ENCODE measurements at places on chromosomes 6 and 20.
A peak's percentile ranks its signal among the peaks of the same experiment; 100 is the strongest.

DNA sequence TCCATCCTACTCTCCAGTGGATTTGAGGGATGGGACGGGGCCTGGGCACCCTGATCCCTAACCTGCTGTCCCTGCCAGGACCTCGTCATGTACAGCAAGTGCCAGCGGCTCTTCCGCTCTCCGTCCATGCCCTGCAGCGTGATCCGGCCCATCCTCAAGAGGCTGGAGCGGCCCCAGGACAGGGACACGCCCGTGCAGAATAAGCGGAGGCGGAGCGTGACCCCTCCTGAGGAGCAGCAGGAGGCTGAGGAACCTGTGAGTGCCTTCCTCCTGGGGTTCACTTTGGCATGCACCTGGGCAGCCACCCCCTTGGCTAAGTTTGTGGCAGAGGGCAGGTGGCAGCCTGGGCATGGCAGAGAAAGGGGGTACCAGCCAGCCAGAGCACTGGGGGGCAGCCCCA is 5.7 kb downstream of the CDC25B start:
- no peak for DNase-seq

DNA sequence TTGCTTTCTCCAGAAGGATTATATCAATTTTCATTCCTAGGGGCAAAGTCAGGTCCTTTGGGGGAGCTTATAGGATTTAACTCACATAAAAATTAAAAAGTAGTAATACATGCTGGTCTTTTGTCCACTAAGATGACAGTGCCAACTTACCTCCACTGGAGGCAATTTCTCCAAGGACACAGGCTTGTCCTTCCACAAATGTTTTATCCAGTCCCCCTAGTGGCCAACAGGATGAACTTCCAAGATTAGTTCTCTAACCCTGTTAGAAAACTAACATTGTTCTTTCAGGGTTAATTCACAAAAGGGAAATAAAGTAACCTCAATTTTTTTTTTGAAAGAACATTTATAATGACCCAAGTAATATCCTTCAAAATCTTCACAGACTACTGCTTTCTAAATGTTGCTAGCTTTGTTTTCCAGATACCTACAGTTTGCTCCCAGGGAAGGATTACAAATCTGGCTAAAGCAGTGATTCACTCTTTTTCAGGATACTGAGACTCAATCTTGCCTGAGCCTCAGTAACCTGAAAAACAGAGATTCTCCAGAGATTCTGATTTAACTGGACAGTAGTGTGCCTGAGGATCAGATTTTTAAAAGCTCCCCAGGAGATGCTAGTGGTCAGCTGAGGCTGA is 31.7 kb upstream of the UBR2 start:
- peak; percentile 68 for DNase-seq

GRCh38 chr6:53984163-53984562 is 127.1 kb upstream of the MLIP start:
- no peak for DNase-seq

GRCh38 chr6:27662769-27663168 is 189.9 kb upstream of the ZNF184 start:
- no peak for DNase-seq

- no peak for DNase-seq
Measured at GRCh38 chr6:46296586-46296985, 125.8 kb upstream of the ENPP5 start.

- DNase-seq = no peak
Measured at GRCh38 chr20:39016041-39016440, 53.9 kb downstream of the DHX35 start.

GRCh38 chr6:152301021-152301764 is 336.0 kb downstream of the SYNE1 start:
- DNase-seq = no peak

GRCh38 chr6:132084811-132085509 is 133.8 kb upstream of the CCN2 start:
- no peak for DNase-seq

DNA sequence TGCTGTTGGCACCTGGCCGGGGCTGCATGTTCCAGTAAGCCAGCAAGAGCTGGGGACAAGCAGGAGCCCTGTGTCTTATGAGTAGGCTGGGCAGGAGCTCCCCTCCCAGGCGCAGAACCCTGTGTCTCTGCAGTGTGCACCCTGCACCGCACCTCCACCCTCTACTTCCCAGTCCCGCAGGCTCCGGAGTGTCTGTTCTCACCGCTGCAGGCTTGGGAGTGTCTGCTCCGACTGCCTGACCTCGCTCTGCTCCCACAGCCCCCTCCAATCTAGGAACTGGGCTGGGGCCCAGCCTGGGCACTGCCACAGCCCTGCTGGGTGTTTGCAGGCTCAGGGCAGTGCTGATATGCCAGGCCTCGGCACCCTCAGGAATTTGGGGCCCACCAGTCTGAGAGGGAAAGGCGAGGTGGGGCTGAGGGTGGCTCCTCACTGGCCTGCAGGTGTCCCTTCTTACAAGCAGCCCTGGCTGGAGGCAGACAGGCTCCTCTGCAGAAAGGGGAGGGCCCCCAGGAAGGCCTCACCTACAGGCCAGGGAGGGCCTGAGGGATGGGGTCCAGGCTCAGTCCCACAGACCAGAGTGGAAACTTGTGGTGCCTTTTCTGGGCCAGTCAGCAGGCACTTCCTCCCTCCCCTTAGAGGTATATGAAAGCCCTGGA is 871.6 kb upstream of the GJE1 start:
- no peak for DNase-seq

DNA sequence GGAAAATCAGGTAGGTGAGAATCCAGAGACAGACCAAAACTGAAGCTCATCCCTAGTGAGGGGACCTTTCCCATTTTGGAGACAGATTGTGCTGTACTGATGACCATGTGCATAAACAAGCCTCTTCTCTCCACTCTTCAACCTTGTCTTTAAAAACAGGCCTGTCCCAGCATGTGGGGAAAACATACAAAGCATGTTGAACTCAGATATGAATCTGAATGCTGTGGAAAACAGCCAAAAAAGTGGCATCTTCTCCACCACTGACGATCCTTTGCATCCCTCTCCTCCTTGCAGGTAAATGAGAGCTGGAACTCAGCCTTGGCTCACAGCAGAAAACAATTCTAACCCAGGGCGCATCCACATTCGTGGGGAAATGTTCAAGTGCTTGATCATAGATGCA is 123.7 kb upstream of the FOXQ1 start:
- DNase-seq = no peak

DNA sequence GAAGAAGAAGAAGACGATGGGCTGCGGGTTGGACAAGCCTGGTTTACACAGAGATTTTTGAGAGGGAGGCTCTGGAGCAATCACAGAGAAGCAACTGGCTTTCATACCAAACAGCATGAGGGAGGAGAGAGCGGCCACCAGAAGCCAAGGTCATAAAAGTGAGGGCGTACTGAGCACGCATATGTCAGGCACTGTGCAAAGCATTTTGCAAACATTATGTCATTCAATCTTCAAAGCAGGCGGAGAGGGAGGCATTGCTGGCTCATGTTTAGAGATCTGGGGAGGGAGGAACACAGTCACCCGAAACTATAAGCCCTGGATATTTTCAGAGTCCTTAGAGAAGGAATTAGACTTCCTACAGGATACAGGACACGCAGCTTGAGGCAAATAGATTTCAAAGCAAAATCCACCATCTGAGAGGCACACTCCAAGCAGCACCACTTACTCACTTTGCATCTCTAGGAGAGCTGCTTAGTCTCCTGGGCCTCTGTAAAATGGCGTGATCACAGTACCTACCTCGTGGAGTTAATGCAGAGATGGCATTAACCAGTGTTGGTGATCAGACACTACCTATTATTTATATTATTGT is 24.6 kb downstream of the RAMACL start:
- no peak for DNase-seq

DNA sequence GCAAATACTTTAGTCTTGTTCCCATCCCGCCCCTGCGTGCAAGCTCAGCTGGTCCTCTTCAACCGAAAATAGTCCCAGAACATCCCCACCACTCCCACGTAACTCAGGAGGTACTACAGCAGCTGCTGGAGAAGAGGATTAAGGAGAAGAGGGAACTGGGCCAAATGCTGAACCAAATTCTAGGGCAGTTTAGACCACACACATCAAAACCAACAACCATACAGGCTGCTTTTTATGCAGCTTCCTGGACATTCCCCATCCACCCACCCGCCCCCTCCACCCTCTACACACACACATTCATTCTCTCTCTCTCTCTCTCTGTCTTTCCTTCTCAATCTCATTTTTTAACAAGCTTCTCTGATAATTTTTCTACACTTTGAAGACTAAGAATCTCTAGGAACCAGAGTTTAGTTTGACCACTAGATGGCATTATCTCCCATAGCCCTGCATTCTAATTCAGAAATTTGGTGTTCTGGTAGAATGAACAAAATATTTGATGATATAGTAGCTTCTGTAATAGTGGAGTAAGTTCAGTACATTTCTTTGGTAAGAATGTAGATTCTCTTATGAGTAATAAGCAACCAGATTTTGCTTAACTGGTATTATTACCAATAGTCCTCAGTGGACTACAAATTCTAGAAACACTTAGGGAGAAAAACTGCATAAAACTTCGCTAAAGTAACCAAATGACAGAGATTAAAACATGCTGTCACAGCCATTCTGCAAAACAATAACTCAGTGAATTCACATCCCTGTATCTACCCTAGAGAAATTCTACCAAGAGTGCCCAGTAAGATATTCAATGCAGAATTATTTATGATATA is 52.1 kb upstream of the BEND6 start:
- DNase-seq = no peak

- no peak for DNase-seq
Measured at GRCh38 chr6:137571854-137572253, 77.7 kb upstream of the OLIG3 start.

GRCh38 chr6:36760685-36761435 is 63.2 kb downstream of the RAB44 start:
- no peak for DNase-seq

DNA sequence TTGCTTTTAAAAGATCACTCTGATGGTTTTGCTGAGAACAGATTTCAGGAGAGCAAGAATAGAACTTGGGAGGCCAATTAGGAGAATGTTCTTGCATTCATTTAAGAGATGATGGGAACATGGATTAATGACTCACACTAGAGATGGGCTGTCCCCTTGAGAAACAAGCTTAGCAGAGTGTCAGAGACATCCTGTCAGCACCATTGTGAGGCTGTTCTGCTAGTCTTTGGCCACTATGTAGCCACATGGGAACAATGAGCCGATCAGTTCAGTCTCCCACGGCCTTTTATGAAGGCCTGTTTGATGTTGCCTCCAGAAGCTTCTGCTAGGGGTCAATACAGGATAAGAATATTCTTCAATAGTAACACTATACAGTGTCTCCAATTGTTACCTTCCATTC is 113.0 kb upstream of the EYA4 start:
- no peak for DNase-seq

- peak; percentile 66 for DNase-seq
Measured at GRCh38 chr6:123804014-123804786, 535 bp downstream of the NKAIN2 start.

DNA sequence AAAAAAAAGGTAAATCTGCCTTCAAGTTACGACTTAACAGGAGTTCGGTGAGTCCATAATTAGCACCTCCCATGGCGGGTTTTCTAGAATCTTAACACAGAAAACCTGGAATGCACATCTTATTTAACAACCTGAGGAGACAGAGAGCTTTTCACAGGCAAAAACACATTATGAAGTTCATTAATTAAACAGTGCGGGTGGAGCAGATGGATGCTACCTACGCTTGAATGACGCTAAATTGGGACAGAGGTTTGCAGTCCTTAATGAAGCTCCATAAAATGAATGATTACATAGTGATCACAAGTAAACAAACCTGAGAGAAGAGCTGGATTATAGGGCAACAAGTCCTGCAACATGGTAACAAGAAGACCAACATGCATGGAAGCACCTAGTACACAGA is 81.0 kb downstream of the INSM1 start:
- DNase-seq = peak; percentile 81

DNA sequence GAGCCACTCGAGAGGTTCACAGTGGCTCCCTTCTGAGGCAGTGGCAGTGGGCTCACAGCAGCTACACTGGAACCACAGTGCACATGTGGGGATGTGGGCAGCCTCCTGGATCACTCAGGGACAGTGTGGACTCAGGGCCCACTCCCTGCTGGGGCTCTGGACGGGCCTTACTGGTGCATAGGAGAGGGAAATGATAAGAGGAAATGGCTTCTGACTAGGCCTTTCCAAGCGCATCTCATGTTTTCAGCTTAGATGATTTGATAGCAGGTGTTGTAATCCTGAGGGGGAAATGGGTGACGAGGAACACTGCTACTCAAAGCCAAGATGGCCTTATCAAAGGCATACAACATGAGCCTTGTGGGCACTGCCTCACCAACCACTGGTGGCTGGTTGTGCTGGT is 44.0 kb downstream of the PANK2 start:
- DNase-seq = no peak

DNA sequence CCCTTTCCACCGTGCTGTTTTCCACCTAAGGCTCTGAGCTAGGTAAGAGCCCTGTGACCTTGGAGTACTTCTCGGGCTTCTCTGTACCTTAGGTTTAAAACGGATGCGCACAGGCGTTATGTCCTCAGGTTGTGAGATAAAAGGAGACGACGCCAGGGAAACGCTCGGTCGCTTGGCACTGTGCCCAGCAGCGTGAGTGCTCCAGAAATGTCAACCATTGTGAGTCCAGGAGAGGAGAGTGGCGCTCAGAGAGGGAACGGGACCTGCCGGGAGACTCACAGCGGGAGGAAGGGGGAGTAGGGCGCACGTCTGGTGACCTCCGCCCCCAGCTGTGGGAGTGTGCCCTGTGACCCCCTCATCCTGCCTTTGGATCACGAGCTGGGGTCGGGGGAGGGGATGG is 33.8 kb upstream of the SCRT2 start:
- DNase-seq = peak; percentile 70

DNA sequence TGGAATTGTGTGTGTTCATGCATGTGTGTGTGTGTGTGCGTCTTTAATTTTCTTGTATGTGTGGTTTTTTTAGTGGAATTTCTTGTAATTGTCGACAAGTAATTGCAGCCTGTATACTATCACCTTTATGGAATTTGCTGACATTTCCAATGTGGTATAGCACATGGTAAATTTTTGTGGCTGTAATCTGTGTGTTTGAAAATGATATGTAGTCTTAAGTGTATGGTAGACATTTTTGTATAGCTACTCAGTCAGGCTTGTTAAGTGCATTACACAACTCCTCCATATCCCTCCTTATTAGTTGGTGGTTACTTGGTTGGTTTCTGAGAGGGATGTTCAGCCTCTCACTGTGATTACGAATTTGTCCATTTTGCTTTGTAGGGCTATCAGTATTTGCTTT is 384.5 kb upstream of the HSF2 start:
- no peak for DNase-seq

DNA sequence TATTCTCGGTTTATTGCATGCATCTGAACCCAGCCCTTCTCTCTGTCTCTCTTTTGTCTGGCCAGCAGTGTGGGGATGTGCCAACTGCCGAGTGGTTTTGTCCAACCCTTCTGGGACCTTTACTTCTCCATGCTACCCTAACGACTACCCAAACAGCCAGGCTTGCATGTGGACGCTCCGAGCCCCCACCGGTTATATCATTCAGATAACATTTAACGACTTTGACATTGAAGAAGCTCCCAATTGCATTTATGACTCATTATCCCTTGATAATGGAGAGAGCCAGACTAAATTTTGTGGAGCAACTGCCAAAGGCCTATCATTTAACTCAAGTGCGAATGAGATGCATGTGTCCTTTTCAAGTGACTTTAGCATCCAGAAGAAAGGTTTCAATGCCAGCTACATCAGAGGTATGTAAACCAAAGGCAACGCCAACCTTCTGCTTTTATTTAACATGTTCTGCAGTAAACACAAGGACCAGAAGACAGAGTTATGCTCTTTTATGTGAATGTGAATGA is 65.8 kb downstream of the ADGRG6 start:
- no peak for DNase-seq

Data from DMS153 (cell line).